ENCODE measurements at places on chromosomes 5 and 9. TPM values are rescaled to one million over a fixed set of nuclear protein-coding genes. Genes with fewer than 3 reads are reported as not detected.

The CYLC2 gene
- polyA plus RNA-seq, result not detected

The IFNA13 gene
- not detected for polyA plus RNA-seq

The TPD52L3 gene
- not detected for polyA plus RNA-seq

The GADD45G gene
- 0.96 TPM for polyA plus RNA-seq

The SLC36A2 gene
- not detected for polyA plus RNA-seq

The IFNA2 gene
- not detected for polyA plus RNA-seq

The CD74 gene
- 295 TPM for polyA plus RNA-seq

The PCDHAC1 gene
- polyA plus RNA-seq, result not detected

The CYSRT1 gene
- not detected for polyA plus RNA-seq

The GRIA1 gene
- not detected for polyA plus RNA-seq

The RACK1 gene
- 2,065 TPM for polyA plus RNA-seq

The SSBP2 gene
- 46.4 TPM for polyA plus RNA-seq
